ENCODE measurements at places on chromosomes 3 and 15.

DNA sequence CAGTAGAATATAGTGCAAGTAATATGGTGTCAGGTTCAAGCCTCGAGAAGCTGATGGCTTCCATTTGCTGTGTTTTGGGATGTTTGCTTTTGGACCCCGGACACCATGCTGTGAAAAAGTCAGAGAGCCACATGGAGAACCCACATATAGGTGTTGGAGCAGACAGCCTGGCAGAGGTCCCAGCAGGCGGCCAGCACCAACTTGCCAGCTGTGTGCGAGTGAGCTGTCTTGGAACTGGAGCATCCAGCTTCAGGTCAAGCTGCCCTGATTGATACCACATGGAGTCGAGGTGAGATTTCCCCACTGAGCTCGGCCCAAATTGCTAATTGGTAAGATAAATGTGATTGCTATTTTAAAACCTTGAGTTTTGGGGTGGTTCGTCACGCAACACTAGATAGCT is 185.7 kb upstream of the TBL1XR1 start:
- DNase-seq = no peak

DNA sequence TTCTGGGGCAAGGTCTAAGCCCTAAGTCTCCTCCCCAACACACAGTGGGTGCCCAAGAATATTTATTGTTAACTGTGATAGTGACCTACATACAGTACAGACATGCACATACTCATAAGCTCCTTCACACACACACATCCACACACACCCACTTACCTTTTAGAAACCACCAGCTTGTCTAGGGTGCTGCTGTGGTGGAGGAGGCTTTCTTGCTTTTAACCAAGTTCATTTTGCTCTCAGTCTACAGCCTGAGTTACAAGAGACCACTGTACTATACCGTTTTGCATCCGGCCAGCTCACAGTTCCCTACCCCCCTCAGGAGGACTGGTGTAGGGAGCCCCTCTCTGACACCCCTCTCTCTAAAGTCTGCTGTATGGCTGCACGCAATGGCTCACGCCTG is 16.7 kb downstream of the DAPK2 start:
- no peak for DNase-seq

DNA sequence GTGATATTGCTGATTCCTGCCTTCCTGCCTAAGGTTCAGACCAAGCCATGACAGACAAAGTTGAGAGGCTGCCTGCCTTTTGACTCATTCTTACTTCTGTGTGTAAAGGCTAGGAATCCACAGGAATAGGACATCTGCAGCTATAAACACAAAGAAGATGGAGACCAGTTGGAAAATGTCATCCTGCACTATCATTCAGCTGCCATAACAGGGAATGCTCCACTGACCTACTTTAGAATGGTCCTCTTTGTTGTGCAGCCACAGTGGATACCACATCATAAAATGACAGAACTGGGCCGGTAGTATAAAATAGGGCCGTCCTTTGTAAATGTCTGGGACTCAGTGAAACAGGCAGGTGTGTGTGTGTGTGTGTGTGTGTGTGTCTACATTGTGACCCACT is 75.1 kb downstream of the STAC start:
- DNase-seq = no peak

DNA sequence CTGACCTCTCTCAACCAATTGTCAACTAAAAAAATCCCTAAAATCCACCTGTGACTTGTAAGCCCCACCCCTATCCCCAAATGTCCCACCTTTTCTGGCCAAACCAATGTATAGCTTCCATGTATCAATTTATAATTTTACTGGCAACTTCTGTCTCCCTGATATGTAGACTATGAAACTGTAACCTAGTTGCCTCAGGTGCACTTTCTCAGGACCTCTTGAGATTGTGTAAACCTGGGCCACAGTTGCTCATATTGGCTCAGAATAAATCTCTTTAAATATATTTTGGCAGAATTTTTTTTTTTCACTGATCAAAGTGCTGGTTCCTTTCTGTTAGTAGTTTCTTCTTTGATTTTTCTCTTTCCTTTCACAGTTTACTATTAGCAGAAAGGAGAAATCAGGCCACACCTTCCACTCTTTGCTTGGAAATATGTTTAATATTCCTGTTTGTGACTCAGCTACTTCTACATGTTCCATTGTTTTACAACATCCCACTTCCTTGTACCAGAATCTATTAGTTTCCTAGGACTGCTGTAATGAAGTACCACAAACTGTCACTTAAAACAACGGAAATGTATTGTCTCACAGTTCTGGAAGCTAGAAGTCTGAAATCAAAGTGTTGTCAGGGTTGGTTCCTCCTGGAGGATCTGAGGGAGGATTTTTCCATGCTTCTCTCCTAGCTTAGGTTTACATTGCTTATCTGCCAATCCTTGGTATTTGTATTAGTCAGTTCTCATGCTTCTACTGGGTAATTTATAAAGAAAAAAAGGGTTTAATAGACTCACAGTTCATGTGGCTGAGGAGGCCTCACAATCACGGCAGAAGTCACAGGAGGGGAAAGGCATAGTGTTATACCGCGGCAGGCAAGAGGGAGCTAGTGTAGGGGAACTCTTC is 801.2 kb upstream of the ARPP21 start:
- DNase-seq = no peak

DNA sequence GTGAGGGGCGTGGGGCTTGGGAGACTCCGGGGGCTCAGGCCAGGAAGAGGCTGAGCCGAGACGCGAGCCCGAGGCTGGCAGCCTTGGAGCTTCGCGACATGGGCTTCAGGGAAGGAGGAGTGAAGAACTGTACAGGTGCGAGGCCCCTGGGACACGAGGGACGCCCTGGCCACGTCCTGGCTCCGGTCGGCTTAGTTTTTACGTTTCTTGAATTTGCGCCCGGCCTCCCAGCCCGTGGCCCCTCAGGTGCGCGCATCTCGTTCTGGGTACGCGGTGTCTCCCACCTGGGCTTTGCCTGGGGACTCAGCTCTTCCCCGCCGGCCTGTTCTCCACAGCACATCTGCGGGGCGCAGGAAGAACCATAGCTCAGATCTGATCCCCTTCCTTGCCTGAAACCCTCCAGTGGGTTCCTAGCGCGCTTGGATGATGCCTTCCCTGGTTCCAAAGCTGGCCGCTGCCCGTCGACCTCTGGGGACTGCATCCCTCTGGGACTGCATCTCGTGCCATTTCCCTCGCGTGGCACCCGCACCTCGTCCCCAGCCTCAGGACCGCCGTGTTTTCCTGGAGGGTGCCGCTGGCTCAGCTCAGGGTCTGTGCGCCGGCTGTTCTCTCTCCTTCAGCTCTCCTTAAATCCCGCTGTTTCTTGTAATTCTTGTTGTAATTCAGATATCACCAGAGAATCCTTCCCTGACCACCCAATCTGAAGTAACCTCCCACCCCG is 614 bp downstream of the CHCHD6 start:
- DNase-seq = no peak

GRCh38 chr3:156543043-156543555 is 11.8 kb downstream of the SSR3 start:
- no peak for DNase-seq

DNA sequence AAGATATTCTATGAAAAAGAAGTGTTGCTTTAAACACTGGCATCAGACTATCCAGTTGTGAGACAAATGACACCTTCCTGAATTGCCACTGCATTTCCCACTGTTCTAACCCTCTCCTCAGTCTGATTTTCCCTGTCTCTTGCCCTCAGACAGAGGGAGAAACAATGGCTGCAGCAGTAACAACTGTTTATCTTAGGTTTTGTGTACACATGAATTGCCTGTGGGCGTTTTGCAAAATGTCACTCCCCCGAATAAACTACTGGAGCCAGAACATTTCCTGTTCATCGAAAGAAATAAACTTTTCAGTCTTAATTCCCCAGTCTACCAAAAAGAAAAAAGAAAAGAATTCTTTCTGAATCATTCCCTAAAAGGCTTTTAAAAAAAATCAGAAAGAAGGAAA is 155.1 kb downstream of the MAGI1 start:
- no peak for DNase-seq

- no peak for DNase-seq
These were observed 55.2 kb downstream of the UNC13C start for GRCh38 chr15:54033356-54033860.

DNA sequence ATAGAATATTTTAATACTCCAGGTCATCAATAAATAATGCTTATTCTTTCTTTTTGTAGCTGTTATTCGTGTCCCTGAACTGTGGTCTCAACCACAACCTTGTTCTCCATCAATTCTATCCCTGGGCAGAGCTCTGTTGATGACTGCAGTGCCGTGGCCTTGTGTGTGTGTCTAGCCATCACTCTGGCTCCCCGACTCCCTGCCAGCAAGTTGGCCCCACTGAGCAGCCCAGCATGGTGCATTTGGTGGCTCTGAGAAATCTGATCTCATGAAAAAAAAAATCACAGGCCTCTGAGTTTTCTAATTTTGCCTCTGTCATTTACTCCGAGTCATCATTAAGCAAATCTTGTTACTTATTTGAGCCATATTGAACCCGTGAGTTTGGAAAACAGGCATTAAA is 164.7 kb downstream of the GOLGA6L6 start:
- no peak for DNase-seq

- DNase-seq = no peak
These were observed 483.6 kb downstream of the TAFA4 start for GRCh38 chr3:68448510-68449383.

- DNase-seq = no peak
These were observed 374.3 kb downstream of the TIGIT start for GRCh38 chr3:114668099-114668498.

DNA sequence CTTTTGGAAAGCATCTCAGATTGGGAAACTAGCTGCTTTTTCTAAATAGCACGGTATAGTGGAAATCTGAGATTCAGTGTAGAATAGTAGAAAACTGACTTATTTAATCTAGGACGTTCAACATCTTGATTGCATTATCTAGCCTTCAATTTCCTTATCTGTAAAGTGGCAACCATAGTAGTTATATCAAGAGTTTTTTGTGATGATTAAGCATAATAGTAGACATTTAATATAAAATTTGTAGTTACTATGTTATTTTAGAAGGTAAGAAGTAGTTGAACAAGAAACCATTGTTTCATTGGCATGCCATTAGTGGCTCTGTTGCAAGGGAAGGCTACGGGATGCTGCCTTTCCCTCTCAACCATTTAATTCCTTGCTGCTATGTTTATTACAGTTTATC is 367.3 kb downstream of the NAALADL2 start:
- DNase-seq = no peak

DNA sequence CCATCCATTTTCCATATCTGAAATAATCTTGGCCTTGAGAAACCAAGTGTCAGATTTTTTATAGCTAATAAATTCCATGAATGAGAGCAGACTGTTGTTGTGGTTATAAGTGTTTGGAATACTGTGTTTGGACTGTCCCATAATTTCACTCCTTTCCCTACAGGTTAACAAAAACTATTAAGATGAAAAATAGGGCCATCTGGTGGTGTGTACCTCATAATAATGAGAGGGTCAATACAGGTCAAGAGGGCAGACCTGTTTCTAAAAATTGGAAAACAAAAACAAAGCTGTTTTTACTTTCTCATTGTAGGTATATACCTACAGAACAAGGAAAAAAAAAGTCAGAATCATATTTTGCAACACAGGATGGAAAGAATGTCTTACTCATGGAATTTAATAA is 553.8 kb upstream of the SGO1 start:
- no peak for DNase-seq

- no peak for DNase-seq
These were observed 892.3 kb downstream of the CADM2 start for GRCh38 chr3:85851071-85851470.

- DNase-seq = no peak
These were observed 680.6 kb downstream of the NTRK3 start for GRCh38 chr15:87575896-87576473.

- DNase-seq = no peak
These were observed 125.9 kb downstream of the ATP10A start for GRCh38 chr15:25737218-25737643.

DNA sequence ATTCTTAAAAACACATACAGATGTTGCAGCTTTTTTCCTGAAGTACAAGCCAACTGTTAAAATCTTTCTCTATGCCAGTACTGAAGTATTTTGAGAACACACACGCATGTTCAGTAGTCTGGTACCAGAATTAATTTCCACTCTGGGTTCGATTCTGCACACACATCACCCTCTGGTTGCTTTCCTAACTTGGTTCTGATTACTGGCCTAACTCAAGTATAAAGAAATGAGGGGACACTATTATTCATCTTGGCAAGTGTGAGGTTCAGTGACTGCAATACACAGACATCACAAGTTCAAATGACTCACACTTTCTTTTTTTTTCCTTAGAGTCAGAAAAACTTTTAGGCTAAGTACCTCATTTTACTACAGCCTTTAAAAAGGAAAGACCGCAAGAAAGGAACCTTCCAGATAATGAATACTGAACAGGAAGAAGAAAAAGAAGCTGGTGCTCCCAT is 37.4 kb upstream of the LDHAL6B start:
- DNase-seq = no peak

GRCh38 chr15:84572231-84572630 is 28.6 kb upstream of the ZSCAN2 start:
- no peak for DNase-seq

DNA sequence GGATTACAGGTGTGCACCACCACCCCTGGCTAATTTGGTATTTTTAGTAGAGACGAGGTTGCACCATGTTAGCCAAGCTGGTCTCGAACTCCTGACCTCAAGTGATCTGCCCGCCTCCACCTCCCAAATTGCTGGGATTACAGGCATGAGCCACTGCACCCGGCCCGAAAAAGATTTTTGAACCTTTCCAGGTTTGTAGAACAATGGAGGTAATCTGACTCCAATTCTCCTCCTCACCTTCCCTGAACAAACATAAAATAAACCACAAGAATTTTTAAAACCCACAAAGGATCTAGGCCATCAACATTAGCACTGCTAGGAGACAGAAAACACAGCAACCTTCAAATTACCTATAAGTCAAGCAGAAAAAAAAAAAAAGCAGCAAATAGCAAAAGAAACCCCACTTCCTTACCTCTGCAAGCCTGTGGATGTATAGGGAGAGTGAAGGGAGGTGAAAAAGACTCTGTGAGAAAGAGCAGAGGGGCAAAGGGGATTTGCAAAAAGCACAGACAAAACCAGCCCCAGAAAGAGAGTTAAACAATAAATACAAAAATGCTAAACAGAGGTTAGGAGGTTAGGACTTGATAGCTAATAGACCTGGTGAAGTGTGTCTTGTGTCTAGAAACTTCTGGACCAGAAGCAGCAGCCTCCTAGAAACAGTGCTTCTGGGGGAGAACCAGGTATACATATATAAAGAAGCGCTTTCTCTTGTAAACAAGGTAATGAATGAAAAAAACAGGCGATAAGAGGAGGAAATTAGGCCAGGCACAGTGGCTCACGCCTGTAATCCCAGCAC is 32.1 kb downstream of the TFDP2 start:
- no peak for DNase-seq

DNA sequence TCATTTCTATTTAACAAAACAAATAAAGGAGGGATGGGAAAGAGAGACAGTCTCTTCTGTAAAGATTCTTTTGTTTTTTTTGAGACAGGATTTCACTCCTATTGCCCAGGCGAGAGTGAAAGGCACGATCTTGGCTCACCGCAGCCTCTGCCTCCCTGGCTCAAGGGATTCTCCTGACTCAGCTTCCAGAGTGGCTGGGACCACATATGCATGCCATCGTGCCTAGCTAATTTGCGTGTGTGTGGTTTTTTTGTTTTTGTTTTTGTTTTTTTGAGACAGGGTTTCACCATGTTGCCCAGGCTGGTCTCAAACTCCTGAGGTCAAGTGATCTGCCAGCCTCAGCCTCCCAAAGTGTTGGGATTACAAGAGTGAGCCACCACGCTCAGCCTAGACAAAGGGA is 23.3 kb downstream of the STAG1 start:
- no peak for DNase-seq

- DNase-seq = no peak
These were observed 233.5 kb downstream of the MYRIP start for GRCh38 chr3:40042752-40043443.

Data from activated CD4-positive, alpha-beta T cell treated with anti-CD3 and anti-CD28 coated beads for 4 hours (primary cell).